Right lobe of liver (tissue), 6 donors: ENCODE measurements at places on chromosomes 2 and 18.
A peak's percentile ranks its signal among the peaks of the same experiment; 100 is the strongest.

DNA sequence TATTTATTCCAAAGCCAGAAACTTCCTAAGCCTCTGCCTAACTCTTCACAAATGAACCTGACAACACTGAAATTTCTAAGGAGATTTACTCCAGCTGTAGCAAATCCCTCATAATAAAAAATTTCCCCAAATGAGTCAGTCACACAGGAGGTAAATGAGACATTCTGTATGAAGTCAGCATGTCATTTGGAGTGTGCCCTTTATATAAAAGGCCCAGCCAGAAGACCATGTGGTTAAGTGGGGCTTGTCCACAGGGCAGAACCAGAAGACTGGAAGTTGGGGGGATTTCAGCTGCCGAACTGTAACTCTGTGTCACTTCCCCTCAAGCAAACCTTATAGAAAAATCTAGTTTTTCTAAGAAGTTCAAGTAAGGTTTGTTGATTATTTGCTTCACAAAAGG is 30.2 kb downstream of the NRP2 start:
- no peak for DNase-seq

DNA sequence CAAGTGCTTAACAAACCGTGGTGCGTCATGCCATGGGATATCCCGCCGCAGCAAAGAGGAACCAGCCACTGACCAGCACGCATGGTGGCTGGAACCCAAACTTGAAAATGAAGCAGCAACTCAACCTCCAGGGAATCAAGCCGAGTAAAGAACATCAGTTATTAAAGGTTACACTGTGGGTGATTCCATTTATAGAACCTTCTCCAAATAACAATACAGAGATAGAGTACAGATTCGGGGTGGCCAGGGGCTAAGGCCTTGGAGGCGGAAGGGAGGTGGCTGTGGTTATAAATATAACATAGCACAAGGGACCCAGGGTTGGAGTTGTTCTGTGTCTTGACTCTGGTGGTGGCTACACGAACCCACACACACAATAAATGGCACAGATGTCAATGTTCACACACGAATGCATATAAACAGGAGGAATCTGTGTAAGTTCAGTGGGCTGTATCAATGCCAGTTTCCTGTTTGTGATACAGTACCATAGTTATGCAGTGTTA is 123.1 kb downstream of the EIPR1 start:
- DNase-seq, result no peak

- peak; percentile 29 for DNase-seq
Observed at GRCh38 chr18:45974088-45974536, 7.0 kb upstream of the EPG5 start.

GRCh38 chr2:239600650-239601049 is 199.8 kb upstream of the HDAC4 start:
- no peak for DNase-seq

DNA sequence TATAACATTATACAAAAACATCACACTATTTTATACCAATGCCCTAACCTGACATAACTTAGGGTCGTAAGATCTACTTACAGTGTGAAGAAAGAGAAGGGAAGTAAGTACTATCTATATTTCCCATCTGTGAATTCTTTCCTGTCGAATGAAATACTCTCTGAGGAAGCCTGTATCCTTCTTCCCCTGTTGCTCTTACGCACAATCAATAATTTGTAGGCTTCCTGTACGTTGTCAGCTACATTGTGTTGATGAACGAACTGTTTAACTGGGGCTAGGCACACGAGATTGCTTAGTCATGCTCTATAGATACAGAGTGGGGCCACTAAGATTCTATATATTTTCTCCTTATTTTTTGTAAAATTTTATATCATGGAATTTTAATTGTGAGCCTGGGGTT is 1125.0 kb upstream of the CELF4 start:
- no peak for DNase-seq

DNA sequence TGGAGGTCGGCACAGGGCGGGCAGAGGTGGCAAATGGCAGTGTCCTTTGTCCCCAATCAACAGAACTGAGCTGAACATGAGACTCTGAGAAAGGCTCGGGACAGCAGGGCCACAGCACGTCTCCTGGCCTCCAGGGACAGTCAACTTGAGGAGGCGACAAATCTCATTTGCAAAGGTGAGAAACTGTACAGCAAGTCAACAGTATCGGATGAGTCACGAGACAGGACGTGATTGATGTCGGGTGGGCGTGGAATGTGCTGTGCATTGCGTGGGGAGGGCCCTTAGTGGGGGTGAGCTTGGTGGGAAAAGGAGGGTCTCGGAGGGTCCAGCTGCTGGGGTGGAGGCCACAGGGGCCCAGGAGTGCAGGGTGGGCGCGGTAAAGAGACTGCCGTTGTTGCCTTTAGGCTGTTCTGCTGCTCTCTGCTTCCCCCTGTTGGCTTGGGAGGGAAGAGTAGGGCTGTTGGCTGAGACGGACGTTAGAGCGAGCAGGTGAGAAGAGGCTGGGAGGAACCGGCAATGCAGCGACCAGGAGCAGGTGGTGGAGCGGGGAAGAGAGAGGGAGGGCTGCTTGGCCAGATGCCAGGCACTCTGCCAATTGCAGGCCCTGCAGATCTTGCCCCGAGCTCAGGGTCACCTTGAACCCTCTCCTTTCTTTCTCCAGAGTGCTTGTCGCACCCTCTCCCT is 164.3 kb downstream of the BCL2 start:
- peak; percentile 83 for DNase-seq

GRCh38 chr2:113910967-113911678 is 21.2 kb downstream of the ACTR3 start:
- DNase-seq, result no peak
